Fibroblast of gingiva (primary cell): ENCODE measurements at places on chromosomes 3 and 15.

DNA sequence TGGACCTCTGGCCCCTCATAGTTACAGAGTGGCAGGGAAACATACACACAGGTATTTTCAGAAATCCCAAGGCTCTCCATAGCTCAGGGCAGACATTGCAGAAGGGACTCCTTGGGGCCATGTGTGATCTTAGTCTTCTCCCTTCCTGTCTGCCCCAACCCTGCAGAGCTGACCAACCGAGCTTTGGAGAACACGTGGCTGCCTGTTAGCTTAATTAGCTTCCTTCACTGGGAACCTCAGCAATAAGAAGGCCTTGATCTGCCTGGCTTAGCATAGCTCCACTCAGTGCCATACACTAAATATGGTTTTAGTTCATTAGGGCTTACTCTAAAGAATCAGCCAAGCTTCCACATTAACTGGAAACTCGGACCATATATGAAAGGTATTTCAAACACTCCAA lies 12.3 kb downstream of the LYZL4 start:
- DNase-seq: no peak

DNA sequence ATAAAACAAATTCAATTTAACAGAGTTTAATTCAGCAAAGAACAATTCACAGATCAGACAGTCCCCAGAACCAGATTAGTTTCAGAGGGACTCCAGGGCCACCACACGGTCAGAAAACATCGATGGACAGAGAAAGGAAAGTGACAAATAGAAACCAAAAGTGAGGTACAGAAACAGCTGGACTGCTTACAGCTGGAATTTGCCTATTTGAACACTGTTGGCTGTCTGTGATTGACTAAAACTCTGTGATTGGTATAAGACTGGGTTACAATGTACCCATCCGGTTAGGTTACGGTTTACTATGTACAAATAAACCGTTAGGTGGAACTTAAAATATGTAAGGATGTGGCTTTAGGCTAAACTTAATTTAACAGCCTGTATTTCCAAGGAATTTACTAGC lies 30.3 kb downstream of the MOBP start:
- no peak for DNase-seq

DNA sequence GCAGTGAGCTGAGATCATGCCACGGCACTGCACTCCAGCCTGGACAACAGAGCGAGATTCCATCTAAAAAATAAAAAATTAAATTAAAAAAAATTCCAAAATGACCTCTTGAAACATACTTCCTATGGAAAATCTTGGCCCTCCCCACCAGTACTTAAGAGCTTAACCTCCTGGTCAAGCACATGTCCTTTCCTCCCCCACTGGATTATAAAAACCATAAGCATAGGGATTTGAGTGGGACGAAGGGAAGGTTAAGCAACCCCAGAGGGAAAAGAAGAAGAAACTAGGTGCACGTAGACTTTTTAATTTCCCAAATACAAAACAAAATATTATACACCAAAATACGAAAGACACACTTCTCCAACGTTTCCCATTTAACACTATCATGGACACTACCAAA lies 25.3 kb downstream of the SLC4A7 start:
- DNase-seq: no peak

GRCh38 chr15:87212041-87212440 lies 1044.5 kb downstream of the NTRK3 start:
- DNase-seq: no peak

DNA sequence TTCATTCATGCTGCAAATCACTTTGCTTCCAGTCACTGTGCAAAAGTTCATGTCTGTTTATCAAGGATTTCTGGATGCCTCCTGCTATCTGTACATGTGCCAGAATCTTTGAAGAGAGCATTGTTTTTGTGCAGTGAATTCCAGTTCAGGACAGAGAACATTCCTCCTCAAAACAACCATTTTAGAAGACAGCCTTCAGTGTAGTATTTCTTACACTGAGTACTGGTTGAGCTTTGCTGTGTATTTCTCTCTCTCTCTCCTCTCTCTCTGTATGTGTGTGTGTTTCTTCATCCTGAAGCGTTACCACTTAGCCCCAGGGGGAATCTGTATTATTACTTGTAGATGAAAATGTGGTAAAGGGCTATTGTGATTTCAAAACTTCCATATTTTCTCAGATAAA lies 123.8 kb upstream of the CHL1 start:
- peak; percentile 62 for DNase-seq

DNA sequence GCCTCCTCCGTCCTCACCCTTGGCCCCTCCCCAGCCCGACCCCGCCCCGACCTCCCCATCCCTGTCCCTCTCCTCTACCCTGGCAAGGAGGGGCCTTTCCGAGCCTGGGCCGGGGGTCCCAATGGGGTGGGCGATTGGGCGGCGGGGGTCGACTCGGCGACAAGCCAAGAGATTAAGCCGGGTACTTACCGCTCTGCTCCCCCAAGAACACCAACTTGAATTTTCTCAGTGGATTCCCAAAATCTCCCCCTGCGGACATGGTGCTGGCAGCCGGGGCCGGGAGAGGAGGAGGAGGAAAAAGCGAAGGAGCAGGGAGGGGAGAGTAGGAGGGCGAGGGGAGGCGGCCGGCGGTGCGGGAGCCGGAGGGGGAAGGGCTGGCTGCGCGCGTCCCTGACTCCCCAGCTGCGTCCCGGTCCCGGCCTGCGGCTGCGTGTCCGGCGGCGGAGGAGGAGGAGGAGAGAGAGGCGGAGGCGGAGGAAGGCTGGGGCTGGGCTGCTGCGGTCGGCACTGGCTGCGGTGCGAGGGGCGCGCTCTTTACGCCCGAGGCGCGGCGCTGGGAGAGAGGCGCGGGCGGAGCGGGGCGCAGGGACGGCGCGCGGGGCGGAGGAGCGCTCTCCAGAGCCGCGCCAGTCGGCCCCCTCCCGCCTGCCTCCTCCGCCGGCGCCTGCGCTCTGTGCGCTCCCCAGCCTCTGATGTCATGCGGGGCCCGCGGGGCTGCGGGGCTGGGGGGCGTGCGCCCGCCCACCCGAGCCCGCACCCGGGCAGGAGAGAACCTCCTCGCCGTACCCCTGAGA lies at the start of gene RAB6B:
Gene RAB6B (minus strand): TSS at position 675 of the 794 bp plus-strand sequence. CDS start 416 bp downstream, at position 259.
- DNase-seq: peak; percentile 38

GRCh38 chr3:103195216-103195615 lies 760.4 kb downstream of the ZPLD1 start:
- no peak for DNase-seq

GRCh38 chr3:95613993-95614392 lies 1200.4 kb upstream of the EPHA6 start:
- DNase-seq: no peak

- DNase-seq: no peak
Observed at GRCh38 chr15:27826902-27827714, 272.0 kb downstream of the OCA2 start.

DNA sequence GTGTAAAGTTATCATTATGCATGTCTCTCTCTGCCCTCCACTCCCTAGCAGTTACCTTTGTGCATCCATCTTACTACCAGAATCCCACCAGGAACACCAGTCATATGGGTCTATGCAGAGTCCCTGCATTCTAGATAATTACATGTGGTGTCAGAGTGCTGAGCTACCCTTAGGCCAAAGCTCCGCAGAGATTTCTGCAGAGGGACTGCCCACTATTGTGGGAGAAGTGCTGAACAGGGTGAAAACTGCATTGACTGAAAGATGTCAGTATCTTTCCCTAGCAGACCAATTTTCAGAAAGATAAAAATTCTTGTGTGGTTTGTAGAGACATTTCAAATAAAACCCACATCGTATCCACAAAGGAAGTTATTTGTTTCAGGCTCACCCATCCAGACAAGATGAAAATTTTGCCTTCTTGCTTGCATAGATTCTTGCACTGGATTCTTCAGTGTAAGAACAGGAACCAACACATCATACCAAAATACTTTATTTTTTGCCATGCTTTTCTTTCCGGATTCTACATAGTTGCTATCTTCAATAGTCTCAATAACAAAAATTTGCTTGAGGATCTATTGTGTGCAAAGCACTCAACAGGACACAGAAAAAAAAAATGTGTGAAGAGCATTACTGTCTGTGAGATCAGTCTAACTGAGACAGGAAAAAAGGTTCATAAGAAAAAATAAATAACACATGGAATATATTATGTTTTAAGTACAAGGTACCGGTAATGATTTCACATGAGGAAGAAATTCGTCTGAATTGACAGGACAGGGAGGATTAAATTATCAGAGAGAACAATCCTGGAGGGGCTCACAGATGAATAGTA lies 32.0 kb upstream of the CCDC80 start:
- no peak for DNase-seq

DNA sequence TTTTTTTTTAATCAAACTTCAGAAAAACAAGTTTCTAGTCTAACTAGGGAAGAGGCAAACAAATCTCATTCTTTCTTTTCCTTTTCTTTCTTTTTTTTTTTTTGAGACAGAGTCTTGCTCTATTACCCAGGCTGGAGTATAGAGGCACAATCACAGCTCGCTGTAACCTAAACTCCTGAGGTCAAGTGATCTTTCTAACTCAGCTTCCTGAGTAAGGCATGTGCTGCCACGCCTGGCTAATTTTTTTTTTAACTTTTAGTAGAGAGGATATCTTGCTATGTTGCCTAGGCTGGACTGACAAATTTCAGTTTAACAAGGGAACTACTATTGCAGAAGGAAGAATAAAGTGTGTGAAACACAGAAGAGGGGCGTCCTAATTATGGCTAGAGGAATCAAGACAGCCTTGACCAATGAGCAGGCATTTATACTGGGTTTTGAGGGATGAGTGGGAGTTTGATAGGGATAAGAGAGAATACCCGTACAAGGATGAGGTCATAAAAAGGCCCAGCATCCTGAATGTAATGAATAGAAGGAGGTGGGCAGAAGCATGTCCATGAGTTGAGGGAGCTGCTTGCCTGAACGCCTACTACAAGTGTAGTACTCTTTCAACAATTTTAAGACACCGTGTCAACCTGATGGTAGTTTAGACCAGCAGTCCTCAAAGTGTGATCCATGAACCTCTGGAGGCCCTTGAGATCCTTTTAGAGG lies 6.7 kb upstream of the ZFAND6 start:
- DNase-seq: no peak

- no peak for DNase-seq
Observed at GRCh38 chr3:150930839-150931238, 25.6 kb upstream of the MINDY4B start.

DNA sequence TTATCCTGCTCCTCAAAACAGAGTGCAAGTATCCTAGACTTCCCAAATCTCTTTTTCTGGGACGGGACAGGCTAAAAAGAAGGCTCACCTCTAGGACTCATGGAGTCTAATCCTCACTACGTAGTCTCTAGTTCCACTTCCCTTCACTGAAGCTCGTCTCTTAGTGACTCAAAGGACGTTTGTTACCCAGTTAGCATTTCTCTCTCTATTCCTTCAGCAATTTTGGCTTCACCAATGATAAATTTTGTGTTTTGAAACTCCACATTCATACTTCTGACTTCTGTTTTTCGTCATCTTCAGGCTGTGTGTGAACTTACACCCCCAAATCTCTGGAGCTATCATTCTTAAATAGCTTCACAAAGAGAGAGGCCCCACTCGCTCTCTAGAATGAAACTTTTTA lies 627.1 kb downstream of the NAALADL2 start:
- DNase-seq: no peak

DNA sequence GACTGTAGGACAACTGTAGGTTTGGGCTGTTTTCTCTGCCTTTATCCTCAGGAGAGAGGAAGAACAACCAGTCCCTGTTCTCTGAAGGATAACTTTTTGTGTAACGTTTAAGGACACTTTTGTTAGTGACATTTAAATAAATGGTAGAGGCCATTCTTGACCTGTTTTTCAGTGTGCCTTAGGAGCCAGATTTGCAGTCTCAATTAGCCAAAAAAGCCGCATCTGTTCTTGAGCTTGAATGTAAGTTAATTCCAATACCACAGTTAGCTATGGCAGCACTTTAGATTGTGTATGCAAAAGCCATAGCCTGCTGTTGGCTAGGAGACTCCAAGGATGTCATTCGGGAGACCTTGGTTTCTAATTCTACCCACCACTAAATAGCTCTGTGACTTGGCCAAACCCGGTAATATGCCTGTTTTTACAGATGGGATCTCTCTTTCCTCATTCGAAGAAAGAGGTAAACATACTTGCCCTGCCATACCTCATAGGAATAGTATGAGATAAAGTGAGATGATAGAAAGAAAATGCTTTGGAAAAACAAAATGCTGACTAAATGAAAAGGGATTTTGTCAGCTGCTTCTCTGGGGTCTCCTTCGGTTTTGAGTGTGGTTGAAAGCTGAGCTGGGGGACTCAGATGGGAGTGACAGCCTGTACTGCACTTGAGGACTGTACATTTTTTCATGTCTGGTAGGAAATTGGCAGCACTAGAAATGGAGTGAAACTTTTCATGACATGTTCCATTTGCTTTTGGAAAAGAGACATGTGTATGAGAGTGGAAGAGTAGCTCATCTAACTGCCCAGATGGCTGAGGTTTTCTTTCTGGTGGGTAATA lies 57.3 kb upstream of the ROPN1 start:
- DNase-seq: no peak

DNA sequence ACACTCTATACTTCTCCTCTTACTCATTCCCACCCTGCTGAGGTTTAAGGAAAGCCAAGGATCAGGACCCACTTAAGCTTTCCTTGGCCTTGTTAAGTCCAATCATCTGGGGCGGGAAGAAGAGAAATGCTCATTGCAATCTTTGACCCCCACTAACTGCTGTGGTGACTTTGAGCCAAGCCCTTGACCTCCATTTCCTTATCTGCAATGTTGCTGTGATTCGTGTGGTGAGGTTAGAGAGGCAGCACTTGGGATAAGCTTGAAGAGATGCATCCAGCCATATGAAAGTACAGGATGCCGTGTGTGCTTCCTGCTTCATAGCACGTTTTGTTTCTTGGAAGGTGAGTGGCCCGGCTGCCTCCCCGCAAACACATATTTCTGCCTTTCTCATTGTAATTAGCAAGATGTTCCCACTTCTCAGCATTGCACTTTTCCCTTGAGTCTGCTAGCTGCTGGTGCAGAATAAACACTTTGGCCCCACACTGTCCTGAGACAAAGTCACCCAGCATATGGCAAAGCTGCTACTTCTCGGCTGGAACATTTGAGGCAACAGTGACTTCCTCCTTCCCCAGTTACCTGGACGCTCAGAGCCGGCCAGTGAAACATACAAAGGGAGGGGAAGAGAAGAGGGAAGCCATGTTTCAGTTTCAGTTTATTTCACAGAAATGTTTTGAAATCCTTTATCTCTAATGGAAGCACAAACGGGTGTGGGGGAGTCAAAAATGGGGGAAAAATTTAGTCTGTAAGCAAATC lies 10.5 kb upstream of the NUDT16 start:
- DNase-seq: no peak

DNA sequence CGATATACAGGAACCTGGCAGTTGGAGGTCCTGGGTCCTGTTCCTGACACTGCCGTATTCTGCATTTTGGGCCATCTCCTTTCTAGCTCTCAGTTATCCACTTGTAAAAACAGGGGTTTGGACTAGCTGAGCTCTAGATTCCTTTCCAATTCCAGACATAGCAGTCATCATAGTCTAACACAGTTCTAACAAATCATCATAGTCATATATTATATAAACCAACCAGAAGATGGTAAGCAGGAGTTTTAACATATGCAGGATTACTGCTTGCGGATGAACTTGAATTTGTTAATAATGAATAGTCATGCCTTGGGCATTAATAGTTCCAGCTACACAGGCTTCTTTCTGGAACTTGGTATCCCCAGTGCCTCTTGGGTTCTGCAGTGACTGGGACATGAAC lies 26.6 kb downstream of the MASP1 start:
- peak; percentile 7 for DNase-seq

- DNase-seq: peak; percentile 58
Observed at GRCh38 chr15:66701422-66702034, 508 bp upstream of the SMAD6 start.

GRCh38 chr15:81914333-81914732 lies 131.5 kb downstream of the MEX3B start:
- no peak for DNase-seq
